ENCODE measurements at places on chromosomes 4 and X.

DNA sequence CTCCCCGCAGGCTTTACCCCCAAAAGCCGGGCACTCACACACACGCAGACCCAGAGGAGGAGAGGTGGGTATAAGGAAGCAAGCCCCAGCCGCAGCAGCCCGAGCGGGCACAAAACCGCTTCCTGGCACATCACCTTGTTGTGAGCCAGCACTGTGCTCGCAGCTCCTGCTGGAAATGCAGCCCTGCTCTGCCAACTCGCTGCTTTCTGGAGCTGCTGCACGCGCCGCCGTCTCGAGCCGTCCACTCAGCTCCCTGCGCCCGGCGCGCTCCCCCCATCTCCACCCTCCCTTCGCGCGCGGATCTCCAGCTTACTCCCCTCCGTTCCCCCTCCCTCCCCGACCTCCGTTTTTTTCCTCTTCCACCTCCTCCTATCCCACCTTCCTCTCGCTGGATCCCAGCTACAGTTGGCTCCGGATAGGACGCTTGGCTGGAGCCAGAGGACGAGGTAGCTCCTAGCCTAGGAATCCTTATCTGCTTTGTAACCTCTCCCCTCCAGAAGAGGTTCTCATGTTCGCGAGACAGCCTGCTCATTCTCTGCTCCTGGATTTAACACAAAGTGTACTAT, at the start of gene SPOCK3:
Gene SPOCK3 (minus strand): TSS at position 179 of the 566 bp plus-strand sequence.
- no peak for DNase-seq

- no peak for DNase-seq
Measured at GRCh38 chr4:75338352-75338880, 175.8 kb downstream of the RCHY1 start.

GRCh38 chr4:168880072-168880675, 129.9 kb downstream of the CBR4 start:
- no peak for DNase-seq

GRCh38 chr4:183790661-183791060, 114.4 kb upstream of the STOX2 start:
- DNase-seq = no peak

DNA sequence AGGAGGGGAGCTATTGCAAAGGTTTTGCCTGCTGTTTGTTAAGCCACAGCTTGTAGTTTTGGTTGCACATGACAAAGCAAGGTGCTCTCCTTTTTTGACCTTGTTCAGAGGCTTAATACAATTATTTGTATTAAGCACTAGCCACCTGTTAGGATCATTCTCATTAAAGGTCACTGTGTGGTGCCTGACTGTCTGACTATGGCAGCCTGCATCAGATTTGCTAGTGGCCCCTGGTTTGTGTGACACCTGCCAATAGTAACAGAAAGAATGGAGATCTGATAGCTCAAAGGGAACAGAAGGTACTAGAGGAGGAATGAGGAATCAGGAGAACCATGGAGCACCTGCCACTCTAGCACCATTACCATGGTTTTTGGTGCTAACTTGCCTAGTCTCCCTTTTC, 102.5 kb downstream of the POLA1 start:
- no peak for DNase-seq

GRCh38 chr4:5043579-5043978, 7.7 kb upstream of the STK32B start:
- no peak for DNase-seq
